Fibroblast of skin of left biceps (primary cell): ENCODE measurements at places on chromosomes 12 and 14.

GRCh38 chr14:70268760-70269159, 80.0 kb upstream of the SLC8A3 start:
- no peak for DNase-seq

DNA sequence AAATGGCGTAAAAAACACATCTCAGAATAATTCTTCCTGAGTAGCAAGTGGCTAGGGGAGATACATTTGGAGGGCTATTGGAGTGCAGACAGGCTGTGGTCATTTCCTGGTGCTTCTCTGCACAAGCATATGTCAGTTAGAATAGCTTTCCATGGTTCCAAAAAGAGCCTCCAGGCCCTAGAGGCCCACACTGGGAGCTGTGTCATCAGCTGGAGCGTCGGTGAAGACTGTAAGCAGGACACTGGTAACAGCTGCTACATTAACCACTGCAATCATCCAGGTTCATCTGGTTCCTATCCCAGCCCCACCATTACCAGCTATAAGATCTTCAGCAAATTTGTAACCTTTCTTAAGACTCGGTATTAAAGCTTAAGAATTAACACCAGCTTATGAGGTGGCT, 31.7 kb upstream of the APPL2 start:
- no peak for DNase-seq

- no peak for DNase-seq
Measured at GRCh38 chr12:79689061-79689476, 1.7 kb downstream of the PAWR start.

GRCh38 chr14:77804592-77804991, 4.7 kb downstream of the ADCK1 start:
- DNase-seq, result no peak
